A172 (cell line): ENCODE measurements at places on chromosomes 7 and 10. TPM values are rescaled to one million over a fixed set of nuclear protein-coding genes. Genes with fewer than 3 reads are reported as not detected.
A peak's percentile ranks its signal among the peaks of the same experiment; 100 is the strongest.

Gene FOXP2
- 0.12 and 0.14 TPM in 2 replicates for total RNA-seq

Gene ITGA8
- total RNA-seq: 1.9 and 2.1 TPM in 2 replicates

Gene SLC18A3
- total RNA-seq: not detected in 2 replicates

Gene CPA2
- total RNA-seq: not detected in 2 replicates

Gene RGR
- total RNA-seq: not detected in 2 replicates

Gene TACR2
- total RNA-seq: not detected in 2 replicates

DNA sequence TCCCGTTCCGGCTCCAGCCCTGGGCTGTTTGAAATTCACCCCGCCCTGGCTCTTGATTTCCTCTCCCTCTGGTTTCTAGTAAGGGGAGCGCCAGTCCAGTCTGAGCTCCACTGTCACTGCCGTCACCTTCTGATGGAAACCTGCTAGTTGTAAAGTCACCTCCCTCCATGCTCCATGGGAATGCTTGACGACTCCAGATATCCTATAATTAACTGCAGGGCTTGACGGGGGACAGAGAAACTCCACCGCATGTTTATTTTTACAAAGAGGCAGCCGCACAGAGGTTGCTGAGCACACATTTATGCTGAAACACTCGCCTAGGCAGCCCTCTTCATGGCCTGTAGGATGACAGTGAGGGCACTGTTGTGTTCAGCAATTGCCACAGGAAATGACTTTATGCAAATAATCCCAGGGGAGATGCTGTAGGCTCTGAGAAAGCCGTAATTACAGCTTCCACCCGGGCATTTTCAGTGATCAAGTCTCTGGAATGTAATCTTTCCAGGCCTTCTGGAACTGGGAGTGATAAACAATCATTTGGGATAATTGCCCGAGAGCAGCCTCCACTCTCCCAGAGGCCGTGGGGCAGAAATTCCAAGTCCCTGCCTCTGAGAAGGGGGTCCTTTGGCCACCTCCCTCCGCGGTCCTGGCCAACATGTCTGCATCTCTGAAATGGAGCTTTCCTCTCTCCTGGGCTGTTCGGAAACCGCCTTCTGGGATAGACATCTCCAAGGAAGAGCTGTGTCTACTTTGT is 300.5 kb downstream of the KLF6 start:
- no peak for DNase-seq

- DNase-seq: no peak
Measured at GRCh38 chr7:21912305-21912704, 33.4 kb downstream of the CDCA7L start.

GRCh38 chr10:101070098-101070497 is 8.3 kb downstream of the KAZALD1 start:
- DNase-seq: no peak

DNA sequence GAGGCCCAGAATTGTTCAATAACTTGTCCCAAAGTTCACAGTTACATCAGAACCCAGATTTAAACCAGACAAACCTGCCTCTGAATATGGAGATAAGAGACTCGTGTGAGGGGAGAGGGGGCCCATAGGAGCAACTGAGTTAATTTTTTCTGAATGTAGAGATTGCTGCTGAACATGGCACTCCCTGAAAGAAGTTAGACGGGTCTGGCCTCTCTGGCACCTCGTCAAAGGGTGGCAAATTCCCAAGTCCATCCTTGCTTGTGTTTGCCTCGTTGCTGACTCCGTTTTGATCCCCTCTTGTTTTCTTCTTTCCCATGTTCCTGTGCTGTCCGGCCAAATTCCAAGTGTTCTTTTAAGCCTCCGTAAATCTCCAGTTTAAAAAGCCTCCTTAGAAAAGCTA is 35.2 kb upstream of the YAE1 start:
- DNase-seq: no peak

DNA sequence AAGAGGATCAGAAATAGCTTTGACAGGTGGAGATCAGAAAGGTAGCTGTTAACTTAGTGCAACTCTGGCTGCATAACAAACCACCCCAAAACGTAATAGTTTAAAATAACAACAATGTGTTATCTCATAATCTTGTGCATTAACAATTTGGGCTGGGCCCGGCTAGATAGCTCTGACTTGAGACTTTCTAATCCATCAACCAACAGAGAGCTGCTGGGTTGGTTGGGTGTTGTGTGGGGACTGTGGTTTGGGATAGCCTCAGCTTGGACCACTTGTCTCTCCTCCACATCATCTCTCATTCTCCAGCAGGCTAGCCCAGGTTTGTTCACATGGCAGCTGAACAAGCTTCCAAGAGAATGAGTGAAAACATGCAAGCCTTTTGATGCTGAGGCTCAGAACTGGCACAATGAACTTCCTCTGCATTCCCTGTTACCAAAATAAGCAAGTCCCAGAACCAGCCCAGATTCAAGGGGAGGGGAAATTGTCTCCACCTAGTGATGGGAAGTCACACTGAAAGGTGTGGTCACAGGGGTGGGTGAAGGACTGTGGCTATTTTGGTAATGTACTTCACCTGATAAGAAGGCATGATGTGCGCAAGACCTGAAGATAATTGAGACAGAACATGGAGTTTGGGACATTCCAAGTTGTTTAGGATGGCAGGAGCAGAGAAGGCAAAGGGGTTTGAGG is 20.4 kb upstream of the ASAH2 start:
- no peak for DNase-seq

DNA sequence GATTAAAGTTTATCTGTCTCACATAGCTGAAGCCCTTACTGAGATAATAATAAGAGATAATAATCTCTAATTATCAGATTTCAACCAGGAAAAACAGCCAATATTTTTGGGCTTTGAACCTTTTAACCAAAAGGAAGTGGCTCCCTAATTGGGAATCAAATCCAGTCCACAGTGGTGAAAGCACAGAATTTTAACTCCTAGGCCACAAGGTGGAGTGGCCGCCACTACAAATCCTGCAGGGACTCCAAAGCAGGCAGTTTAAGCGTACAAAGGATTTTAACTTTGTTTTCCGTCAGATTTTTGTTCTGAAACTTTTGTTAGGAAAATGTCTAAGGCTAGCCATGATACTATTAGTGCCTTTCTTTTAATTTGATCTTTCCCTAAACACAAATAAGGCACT is 99.6 kb upstream of the CCNY start:
- DNase-seq: peak; percentile 31

GRCh38 chr10:68135362-68135761 is 26.1 kb downstream of the MYPN start:
- DNase-seq: peak; percentile 23

GRCh38 chr7:68547181-68547580 is 1051.1 kb upstream of the AUTS2 start:
- peak; percentile 56 for DNase-seq

- DNase-seq: no peak
Measured at GRCh38 chr10:98380493-98381339, 34.3 kb downstream of the PYROXD2 start.

DNA sequence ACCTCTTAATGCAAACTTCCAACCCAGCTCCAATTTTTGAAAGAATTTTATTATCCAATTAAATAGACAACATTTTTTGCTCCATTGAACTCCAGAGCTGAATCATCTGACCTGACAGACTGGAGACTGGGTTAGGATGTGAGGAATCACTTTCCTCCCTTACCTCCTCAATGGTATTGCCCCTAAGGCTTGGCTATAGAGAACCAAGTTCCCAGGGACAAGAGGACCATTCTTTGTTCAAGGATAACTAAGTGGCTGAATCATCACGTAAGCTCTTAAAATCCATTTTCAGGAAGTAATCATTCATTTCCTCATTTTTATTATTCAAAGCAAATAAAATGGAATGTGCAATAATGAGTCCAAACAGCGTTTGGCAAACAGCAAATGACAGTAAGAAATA is 335.1 kb downstream of the GATA3 start:
- DNase-seq: peak; percentile 56

DNA sequence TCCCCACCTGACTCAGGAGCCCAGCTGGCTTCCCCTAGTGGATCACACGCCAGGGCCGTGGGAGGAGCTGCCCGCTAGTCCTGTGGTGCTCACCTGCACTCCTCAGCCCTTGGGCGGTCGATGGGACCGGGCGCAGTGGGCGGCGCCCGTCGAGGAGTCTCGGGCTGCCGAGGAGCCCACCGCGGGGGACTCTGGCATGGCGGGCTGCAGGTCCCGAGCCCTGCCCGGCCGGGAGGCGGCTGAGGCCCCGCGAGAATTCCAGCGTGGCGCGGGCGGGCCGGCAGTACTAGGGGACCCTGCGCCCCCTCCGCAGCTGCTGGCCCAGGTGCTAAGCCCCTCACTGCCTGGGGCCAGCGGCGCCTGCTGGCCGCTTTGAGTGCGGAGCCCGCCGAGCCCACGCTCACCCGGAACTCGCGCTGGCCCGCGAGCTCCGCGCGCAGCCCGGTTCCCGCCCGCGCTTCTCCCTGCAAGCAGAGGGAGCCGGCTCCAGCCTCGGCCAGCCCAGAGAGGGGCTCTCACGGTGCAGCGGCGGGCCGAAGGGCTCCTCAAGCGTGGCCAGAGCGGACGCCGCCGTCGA is 367.9 kb downstream of the TYW1 start:
- no peak for DNase-seq

DNA sequence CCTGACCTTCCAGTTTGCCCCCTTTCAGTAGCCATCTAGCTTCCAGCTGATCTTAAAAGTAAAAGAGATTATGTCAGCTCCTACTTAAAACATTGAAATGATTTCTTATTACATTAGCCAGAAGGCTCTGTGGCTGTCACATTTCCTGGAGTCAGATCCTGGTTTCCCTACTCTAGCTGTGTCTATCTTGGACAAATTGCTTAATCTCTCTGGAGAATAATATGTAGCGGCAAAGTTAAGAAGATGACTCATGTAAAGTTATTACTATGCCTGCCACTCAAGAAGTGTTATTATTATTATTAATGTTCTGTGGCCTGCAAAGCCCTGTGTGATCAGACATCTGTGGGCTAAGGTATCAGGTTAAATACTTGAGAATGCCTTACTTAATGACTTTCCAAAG is 107.2 kb downstream of the RUNDC3B start:
- DNase-seq: no peak
